Fibroblast of the aortic adventitia (primary cell): ENCODE measurements at places on chromosomes 12 and 14.

- no peak for DNase-seq
These were observed 208.5 kb downstream of the RAD51B start for GRCh38 chr14:68028075-68028474.

- no peak for DNase-seq
These were observed 109.0 kb upstream of the TMPO start for GRCh38 chr12:98406378-98406777.

DNA sequence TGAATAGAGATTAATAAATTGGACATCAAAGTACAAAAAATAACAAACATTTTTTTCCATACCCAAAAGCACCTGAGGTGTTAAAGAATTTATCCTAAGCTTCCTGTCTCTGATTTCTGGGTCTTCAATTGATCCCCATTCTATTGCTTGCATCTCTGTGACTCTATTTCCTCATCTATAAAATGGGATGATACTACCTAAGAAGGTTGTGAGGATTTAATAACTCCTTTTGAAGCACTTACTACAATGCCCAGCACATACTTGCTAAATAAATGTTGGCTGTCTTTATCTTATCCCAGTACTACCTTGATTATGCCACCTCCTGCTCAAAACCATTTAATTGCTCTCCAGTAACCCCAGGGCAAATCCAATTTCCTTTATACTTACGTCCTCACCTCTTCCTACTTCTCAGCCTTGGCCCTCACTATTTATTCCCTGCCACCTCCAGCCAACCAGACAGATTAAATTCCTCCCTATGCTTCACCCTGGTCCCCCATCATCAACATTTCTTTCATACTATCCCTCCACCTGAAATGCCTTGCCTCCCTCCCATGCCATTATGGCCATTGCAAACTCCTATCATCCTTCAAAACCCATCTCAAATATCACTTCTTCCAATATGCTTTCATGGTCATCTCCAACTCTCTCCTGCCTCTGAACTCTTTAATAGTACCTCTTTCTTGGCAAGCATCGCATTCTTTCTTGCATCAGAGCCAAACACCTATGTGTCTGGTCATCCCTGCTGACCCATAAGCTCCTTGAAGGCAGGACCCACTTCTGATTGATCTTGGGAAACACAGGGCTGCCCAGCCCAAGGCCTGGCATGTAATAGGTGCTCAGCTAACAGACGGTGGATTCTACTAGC lies 7.9 kb upstream of the ASIC1 start:
- DNase-seq: no peak

- no peak for DNase-seq
These were observed 636 bp upstream of the ARL6IP4 start for GRCh38 chr12:122979908-122980182.

GRCh38 chr14:58787592-58787991 lies 149.8 kb downstream of the DACT1 start:
- peak; percentile 28 for DNase-seq

- no peak for DNase-seq
These were observed 2.7 kb upstream of the HDAC7 start for GRCh38 chr12:47822401-47822800.

GRCh38 chr12:111412007-111412829 lies 6.5 kb downstream of the SH2B3 start:
- no peak for DNase-seq

DNA sequence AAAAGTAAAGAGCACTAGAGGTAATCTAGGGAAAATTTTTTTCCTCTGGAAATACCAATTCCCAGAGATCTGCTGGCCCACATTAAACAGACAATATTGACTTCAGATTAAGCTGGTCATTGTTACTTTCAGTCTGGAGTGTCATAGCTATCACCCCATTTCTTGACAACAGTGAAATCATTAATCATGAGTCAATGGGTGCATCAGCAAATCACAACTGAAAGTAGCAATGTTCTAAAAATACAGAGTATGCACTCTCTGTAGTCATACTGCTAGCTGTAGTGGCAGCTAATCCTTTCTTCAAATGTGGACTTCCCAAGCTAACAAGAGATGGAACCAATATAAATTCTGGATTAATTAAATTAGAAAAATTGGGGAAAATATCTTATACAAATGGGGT lies 129.9 kb downstream of the CPNE8 start:
- no peak for DNase-seq

DNA sequence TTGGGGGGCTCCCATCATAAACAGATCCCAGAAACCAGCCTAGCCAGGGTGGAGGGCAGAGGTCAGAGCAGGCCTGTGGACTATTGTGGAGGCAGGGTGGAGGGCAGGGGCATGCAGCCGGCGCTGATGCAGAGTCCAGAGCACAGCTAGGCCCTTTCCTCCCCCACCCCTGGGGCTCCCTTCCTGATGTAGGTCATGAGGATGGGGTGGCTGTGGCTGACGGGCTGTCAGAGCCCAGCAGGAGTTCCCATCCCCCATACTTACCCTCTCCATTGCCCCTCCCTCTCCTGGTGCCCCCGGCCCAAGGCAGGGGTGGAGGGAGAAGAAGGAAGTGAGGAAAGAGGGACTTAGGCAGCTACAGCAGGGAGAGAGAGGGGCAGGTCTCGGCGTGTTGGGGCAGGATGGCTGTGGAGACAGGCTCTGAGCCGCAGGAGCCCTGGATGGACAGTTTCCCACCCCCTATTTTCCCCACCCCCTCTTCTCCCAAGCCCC lies 5.7 kb upstream of the ZNF385A start:
- no peak for DNase-seq

GRCh38 chr12:91094032-91094662 lies 17.1 kb downstream of the LUM start:
- peak; percentile 45 for DNase-seq

GRCh38 chr14:64737391-64738280 lies 33.4 kb downstream of the PLEKHG3 start:
- DNase-seq: no peak

- no peak for DNase-seq
These were observed 1.9 kb downstream of the PPP1R3E start for GRCh38 chr14:23300687-23301223.

GRCh38 chr14:93011141-93011529 lies 88.2 kb downstream of the CHGA start:
- no peak for DNase-seq

DNA sequence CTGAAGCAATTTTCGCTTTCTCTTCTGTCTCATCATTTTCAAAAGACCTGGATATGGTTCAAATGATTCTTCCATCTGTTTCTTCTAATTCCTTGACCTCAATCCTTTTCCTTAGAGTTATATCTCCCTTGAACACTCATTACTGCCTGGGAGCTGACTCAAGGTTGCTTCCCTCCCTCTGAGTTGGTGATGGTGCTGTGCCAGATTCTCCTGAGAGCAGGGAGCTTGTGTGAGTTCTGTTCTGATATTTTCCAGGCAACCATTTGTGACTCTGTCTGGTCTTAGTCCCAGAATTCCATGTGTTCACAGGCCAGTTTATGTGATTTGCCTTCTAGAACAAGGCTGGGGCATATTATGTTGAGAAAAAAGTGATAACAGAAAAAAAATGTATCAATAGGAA lies 505.1 kb upstream of the SYT1 start:
- peak; percentile 79 for DNase-seq

- DNase-seq: no peak
These were observed 79.6 kb downstream of the SLC16A7 start for GRCh38 chr12:59675461-59675860.

DNA sequence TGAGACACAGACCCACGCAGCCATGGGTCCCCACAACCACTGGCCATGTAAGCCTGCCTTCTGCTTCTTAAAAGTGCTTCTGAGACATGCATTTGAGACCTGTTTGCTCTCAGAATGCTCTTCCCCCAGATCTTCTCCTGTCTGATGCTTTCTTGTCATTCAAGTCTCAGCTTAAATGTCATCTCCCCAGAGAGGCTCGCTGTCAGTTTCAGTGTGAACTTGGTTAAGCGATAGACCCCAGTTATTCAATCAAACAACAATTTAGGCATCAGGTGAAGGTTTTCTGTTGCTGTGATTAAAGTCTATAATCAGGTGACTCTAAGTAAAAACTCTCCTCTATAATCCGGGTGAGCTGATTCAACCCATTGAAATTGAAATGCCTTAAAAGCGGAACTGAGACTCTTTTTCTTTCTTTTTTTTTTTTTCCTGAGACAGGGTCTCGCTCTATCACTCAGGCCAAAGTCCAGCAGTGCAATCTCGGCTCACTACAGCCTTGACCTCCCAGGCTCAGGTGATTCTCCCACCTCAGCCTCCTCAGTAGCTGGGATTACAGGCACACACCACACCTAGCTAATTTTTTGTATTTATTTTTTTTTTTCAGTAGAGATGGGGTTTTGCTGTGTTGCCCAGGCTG lies 123.4 kb downstream of the KSR2 start:
- no peak for DNase-seq

DNA sequence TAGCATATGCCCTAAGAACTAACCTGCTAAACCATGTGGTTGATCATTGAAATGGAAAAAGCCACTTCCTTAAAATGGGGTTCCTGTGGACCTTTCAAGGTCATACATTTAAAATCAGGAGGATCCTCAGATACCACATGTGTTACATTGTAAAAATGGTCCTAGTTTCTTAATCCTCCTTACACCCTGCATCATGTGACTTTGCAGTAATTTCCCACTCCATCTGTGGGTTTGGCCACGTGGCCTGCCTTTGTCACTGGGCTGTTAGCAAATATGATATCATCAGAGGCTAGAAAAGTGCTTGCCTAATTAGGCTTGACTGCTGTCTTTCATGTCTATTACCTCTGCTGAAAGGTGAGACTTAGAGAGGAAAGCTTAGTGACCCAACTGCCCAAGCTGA lies 70.7 kb downstream of the CMKLR1 start:
- DNase-seq: no peak
